Fibroblast of skin of scalp (primary cell): ENCODE measurements at places on chromosomes 3 and 15.
A peak's percentile ranks its signal among the peaks of the same experiment; 100 is the strongest.

DNA sequence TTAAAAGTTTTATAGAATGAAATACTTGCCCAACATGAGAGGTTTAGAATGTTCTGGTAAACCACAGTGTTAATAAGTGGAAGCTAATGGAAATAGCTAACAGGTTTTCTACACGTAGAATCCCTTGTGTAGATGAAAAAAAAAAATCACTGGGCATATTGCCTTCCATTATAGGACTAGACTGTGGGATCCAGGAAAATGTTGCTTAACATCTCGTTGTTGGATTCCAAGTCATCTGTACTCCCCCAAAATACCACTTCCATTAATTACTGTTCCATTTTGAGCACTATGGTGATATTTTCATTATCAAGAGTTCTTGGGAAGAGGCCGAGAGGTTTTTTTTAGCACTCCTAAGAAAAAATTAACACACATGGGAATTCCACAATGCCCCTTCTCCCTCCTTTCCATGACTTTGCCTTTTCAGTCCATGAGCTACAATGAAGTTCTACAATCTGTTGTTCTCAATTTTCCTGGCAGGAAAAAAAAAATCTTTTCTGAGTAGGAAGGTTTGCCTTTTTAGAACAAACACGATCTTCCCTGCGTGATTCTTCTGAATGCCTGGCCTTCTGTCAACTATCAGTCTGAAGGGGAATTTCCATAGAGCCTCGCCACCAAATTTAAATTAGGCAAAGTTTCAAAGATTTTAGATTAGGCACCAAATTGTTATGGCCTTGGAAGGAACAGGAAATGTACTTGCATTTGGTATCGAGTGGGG is 74.4 kb upstream of the CTDSPL start:
- DNase-seq, result no peak

DNA sequence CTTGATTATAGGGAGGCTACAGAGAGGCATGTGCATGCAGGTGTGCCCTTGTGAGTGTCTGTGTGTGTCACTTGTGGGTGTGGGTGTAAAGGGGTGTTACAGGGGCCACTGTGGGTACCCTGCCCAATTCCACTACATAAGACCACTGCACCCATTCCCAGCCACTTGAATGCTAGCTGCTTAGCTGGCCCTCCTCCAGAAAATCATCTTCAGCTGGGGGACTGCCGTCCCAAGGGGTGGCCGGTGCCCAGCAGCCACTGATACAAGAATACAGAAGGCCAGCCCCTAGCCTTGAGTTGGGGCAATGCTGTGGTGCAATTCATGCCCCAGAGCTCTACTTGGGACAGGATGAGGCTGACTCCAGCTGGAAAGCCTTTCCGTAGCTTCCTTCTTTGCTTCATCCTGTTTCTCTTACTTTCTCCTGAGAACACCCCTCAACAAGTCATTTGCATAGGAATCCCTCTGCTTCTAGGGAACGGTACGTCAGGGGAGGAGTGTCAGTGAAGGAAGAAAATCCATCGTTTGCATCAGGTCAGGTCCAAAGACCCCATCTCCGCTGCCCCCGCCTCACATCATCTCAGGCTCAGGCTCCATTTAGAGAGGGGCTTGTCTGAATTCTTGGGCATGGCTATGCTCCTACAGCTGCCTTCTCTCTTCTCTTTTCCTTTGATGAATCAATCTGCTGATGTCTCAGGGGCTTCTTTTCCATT is 72.0 kb downstream of the SCN5A start:
- DNase-seq, result no peak

GRCh38 chr3:131038326-131038725 is 11.6 kb downstream of the NEK11 start:
- no peak for DNase-seq

- DNase-seq, result peak; percentile 49
These were observed 820 bp upstream of the HMCES start for GRCh38 chr3:129277829-129278271.

DNA sequence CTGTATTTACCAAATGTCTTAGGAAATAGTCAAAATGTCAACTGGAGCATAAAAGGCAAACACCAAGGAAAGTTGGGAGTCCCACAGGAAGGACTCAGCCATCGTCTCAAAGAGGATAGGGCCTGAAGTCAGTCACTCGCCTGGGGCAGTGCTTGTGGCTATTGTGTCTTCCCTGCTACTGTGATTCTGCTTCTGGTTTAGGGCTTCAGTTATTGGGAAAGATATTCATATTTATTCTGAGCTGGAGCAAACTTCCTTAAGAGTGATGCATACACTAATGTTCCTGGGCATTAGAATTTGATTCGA is 118.1 kb downstream of the EDEM1 start:
- DNase-seq, result no peak

DNA sequence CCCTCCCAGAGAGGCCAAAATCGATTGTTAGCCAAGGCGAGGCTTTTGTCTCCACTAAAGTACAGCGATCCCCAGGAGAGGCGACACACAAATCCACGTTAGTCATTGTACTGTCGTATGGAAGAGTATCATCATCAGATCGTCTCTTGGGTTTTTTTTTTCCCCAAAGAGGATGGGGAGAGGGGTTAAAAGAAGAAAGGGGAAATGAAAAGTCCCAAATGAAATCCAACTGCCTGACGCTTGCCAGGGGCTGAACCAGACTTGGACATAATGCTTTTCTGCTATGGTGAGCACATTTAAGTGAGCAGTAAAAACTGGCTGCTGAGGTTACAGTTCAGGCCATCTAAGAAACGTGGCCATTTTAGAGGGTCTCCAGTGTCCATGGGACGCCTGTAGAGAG is 37.9 kb upstream of the CTSH start:
- DNase-seq, result peak; percentile 22

- no peak for DNase-seq
These were observed 368.0 kb downstream of the NAALADL2 start for GRCh38 chr3:175227126-175227525.

DNA sequence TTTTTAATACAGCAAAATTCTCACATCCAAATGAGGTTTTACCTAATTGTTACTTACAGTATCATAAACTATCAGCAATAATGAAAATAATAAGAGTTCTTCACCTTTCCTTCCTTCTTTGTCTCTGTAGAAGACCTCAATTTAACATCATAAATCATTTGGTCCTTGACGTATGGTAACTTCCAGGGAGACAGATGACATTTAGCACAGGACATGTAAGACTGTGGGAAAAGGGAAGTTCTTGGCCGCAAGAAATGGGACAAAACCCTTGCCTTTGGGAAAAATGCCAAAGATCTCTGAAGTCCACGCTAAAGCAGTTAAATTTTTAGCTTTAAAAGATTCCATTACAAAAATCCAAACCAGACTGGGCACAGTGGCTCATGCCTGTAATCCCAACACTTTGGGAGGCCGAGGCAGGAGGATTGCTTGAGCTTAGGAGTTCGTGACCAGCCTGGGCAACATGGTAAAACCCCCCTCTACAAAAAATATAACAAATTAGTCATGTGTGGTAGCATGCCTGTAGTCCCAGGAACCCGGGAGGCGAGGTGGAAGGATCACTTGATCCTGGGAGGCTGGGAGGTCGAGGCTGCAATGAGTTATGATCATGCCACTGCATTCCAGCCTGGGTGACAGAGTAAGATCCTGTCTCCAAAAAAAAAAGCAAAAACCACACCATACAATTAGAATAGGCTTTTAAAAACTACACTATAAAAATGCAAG is 8.8 kb downstream of the PTPN9 start:
- DNase-seq, result peak; percentile 12

DNA sequence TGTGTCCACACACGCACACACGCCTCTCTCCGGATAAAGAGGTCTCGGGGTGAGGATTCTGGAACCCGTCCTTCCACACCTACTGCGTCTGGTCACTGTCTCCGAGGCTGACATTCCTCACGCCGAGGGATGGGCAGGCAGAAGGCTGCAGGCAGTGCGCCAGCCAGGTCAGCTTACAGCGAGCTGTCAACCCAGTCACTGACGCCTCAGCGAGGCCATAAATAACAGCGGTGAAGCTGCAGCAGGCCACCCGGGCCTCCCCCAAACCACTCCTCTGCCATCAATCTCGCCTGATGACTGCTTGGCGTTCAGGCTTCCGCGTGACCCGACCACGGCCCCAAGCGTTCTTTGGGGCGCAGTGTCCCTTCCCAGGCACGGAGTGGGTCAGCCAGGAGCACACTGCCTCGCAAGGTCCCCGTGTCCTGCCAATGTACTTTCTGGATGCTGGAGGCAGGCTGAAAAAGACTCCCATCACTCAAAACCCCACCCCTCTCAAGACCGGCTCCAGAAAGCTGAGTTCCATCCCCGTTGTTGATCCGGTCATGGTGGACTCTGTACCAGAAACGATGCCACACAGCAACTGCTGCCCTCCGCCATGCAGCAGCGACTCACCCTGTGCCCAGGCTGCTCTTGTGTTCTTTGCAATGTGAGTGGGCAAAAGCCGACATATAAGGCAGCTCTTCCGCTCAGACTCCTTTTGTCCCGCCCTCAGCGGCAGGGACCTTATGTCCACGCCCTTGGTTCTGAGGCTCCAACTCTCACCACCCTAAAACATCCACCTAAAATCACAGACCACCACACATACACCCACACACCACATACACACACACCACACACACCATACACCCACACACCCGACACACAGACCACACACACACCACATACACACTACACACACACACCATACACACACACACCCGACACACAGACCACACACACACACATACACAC is 27.1 kb downstream of the CPN2 start:
- DNase-seq, result peak; percentile 59

- DNase-seq, result no peak
These were observed 86.0 kb downstream of the SEMA5B start for GRCh38 chr3:122941228-122942206.

DNA sequence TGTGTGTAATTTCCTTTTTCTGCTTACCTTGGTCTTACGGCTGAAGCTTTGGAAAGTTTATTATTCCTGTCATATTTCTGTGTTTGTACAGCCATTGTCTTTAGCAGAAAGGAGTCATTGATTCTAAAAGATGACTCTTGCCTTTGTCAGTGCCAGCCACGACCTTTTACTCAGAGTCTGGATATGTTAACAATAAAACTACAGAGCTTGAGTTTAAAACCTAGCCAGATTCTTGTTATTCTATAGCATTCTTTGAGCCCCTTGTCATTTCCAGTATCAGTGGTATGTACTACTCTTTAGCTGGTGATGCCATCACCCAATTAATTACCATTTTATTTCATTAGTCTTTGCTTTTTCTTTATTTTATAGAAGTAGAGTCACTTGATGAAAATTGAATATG is 142.4 kb downstream of the TCF12 start:
- DNase-seq, result peak; percentile 89

DNA sequence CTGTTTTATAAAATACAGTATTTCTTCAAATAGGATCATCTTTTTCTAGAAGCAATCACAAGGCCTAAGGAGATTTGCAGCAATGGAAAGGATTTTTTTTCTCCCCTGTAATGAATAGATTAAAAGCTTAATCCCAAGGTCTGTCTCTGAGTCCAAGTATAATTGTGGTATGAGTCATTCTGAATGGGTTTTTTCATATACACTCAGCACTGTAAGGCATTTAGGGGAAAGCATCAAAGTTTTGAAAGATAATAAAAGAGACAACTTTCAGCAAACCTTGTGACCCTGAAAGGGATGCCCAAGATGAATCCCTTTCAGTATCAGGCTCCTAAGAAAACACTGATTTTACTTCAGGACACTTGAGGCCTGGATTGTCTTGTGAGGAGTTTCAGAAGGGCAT is 23.3 kb upstream of the LARS2 start:
- peak; percentile 50 for DNase-seq

GRCh38 chr3:42061713-42062380 is 29.3 kb upstream of the TRAK1 start:
- peak; percentile 98 for DNase-seq

GRCh38 chr15:85353516-85353915 is 26.9 kb upstream of the AKAP13 start:
- DNase-seq, result no peak

- peak; percentile 45 for DNase-seq
These were observed 15.9 kb upstream of the HRH1 start for GRCh38 chr3:11138371-11138770.

GRCh38 chr15:98755781-98756180 is 107.4 kb downstream of the IGF1R start:
- no peak for DNase-seq

- DNase-seq, result peak; percentile 56
These were observed 49.4 kb upstream of the TNFAIP8L3 start for GRCh38 chr15:51144021-51144532.

DNA sequence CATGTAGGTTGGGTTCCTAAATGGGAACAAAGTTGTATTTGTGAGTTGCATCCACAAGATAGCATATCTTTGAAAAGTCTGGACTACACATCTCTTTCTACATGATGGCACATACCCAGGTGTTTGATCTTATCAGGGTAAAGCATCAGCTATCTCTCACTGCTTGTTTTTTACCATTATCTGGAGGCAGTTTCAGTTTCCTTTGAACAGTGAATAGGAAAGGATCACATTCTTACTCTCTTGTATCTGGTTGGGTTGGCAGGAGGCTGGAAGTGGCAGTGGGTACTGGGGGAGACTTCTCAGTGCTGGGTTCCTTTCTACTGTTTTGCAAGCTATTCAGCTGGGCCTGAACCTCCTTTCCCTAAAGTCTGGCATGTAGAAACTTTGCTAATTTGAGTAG is 4.1 kb downstream of the CEMIP start:
- DNase-seq, result no peak

- peak; percentile 20 for DNase-seq
These were observed 6.2 kb downstream of the CEMIP start for GRCh38 chr15:80785335-80785734.
